Activated CD8-positive, alpha-beta T cell treated with anti-CD3 and anti-CD28 coated beads for 36 hours (primary cell): ENCODE measurements at places on chromosomes 7 and 10. TPM values are rescaled to one million over a fixed set of nuclear protein-coding genes. Genes with fewer than 3 reads are reported as not detected.

CYP26C1 gene
- total RNA-seq, result not detected

EBF3 gene
- not detected for total RNA-seq

DNA sequence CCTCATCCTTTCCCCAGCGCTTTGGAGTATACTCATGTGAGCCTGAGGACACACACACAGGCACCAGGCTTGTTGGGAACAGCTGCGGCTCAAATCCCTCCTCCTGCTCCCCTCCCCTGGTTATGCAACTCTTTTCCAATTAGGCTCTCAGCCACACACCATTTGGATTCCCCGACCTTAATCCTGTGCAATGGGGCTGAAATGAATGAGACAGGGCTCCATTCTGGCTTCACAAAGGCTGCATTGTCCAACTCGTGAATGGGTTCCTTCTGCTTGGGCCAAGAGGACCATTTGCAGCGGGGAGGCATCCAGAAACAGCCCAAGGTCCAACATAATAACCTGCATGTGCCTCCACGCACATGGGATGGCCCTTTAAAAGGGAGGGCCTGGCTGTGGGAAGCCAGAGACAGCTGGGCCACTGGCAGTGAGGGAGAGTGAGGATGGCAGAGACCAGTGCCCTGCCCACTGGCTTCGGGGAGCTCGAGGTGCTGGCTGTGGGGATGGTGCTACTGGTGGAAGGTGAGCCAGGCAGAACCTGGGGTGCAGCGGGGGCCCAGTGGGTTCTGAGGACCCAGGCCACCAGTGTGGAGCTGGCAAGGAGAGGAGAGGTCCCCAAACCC, at the start of gene RGR:
RGR (plus strand) TSS at position 403 of the 620 bp plus-strand sequence; CDS start at position 441, 38 bp downstream.
- DNase-seq, result no peak

- no peak for DNase-seq
Observed at GRCh38 chr7:13871008-13871407, 118.5 kb downstream of the ETV1 start.

- no peak for DNase-seq
Observed at GRCh38 chr7:56810466-56810865, 321.8 kb downstream of the ZNF479 start.

DNA sequence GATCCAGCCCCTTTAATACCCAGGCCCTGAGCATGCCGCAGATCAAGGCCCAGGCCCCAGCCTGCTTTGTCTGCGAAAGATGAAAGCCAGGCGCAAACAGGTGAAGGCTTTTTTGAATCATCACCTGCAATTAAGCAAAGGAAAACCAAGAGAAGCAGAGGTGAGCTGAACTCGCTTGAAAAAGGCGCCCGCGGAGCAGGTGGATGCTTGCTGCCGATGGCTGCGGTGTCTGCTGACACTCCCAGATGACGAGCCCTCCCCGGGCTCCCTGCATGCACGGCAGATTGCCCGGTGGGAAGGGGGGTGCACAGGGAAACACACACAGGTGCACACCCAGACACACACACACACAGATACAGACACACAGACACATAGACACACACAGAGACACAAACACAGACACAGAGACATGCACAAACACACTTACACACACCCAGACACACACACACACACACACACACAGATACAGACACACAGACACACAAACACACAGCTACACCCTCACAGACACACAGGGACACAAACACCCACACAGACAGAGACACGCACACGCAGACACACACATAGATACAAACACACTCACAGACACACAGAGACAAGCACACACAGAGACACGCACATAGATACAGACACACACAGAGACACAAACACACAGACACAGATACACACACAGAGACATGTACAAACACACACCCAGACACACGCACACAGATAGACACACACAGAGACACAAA, 142.6 kb upstream of the RNF32 start:
- DNase-seq, result no peak

KIF20B gene
- total RNA-seq, result 58.1 TPM

SGCE gene
- not detected for total RNA-seq

DNA sequence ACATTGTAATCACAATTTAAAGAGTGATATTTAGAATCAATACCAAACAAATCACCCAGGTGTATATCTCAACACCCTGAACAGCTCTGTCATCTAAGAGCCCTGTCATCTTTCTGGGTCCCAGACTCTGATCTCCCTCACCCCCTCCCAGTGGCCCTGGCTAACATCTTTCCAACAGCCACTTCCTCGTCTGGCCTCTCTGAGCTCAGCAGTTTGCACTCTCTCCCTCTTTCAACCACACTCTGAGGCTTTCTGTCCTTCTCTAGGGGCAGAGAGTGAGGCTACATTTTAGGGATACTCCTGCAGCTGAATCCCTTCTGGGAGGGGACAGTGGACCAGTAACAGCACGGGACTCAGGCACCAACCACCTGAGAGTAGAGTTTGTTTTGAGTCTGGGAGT, 17.1 kb upstream of the PRRT4 start:
- DNase-seq, result no peak

- DNase-seq, result no peak
Observed at GRCh38 chr7:141231018-141231792, 157.3 kb downstream of the TMEM178B start.

COL1A2 gene
- 0.47 TPM for total RNA-seq

- no peak for DNase-seq
Observed at GRCh38 chr10:11404901-11405300, 206.5 kb downstream of the USP6NL start.

DNA sequence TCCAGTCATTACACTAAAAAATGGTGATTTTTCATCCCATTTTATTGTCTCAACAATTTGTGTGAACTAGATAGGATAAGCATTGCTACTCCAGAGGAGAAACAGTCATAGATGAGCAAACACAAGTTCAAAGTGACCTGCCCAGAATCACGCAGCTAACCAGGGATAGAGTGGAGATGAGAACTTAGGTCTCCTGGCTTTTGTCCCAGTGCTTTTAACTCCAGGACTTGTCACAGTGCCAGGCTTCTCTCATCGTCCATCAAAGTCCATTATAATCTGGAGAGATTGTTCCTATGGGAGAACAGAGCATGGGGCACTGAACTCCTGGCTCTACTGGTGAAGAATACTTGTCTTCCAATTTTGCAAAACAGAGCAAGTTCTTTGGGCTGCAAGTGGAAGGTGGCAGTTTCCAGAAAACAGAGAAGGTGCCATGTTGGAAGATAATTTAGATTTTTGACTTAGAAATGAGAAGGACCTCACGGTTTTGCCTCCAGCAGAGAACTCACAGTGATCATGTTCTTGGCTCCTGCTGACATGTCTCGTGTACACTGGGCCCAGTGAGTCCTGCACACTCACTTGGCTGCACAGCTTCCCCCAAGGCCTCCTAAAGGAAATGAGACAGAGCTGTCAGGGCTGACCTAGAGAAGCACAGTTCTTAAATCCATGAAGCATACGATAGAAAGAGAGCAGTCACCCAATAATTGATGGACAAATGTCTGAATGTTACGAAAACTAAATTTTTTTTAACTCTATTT, 322.9 kb upstream of the NRP1 start:
- DNase-seq, result no peak

MYO3A gene
- not detected for total RNA-seq

- DNase-seq, result no peak
Observed at GRCh38 chr10:78258323-78259030, 224.8 kb downstream of the RPS24 start.

DNA sequence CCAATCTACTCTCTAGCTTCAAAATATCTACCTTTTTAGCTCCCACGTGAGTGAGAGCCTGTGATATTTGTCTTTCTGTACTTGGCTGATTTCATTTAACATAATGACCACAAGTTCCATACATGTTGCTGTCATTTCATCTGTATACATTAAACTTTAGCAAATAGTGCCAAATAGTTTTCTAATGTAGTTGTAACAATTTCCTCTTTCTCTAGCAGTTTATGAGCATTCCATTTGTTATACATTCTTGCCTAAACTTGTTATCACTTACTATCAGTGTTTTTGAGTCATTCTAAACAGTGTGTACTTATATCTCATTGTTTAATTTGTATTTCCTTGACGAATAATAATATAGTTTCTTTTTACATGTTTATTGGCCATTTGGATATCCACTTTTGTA, 77.2 kb downstream of the NEUROD6 start:
- DNase-seq, result no peak

GRCh38 chr10:106592396-106592795, 572.1 kb downstream of the SORCS1 start:
- no peak for DNase-seq

DNA sequence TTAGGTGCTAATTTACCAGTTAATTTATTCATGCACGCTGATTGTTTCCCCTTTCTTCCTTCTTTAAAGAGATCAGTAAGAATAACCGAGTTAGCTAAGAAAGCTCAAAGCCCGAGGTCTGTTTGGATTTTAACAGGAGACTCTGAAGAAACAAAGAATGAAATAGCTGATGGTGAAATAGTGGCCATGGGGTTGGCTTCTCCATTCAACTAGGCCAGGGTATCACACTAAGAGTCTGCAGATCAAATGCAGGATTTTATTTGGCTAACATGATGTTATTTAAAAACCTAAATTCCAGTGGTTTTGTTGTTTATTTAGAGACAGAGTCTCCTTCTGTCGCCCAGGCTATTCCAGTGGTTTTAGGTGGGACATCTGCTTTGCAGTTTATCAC, 65.2 kb upstream of the SYPL1 start:
- DNase-seq, result no peak

DNA sequence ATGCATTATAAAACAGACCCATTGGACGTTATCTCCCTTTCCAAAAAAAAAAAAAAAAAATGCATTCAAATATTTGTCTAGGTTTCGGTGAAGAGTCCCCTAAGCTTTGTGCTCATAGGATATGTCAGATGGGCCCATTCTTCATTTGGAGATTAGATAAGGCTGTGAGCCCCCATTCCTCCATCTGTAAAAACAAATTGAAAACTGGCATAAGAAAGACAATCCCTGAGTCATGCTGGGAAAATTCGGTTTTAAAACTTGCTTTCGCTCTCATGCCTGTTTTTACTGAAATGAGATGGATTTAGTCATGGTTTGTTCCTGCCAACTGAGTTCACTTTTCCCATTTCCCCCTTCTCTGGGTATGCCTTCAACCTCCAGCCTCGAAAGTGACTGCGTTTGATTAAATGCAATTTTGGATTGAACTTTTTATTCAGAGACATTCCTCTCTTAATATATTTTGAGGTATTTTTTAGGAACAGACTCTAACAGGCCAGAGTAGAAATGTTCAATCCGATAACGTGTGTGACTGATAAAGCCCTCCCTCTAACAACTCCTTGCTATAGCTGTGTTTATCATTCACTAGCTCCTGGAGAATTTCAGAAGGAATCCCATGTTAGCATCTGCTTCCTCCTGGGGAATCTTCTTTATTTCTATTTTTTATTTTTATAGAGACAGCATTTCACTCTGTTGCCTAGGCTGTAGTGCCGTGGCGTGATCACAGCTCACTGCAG, 190.9 kb upstream of the LYZL2 start:
- no peak for DNase-seq

GRCh38 chr7:101874028-101874427, 56.6 kb downstream of the CUX1 start:
- DNase-seq, result no peak

AKR1C8 gene
- not detected for total RNA-seq

GRCh38 chr7:157557263-157557662, 220.5 kb downstream of the DNAJB6 start:
- DNase-seq, result no peak

ZNF736 gene
- 27.2 TPM for total RNA-seq

GRCh38 chr7:107785170-107785569, 17.9 kb downstream of the SLC26A3 start:
- no peak for DNase-seq

GRCh38 chr10:80196270-80196949, 8.9 kb downstream of the ANXA11 start:
- peak; percentile 90 for DNase-seq

- DNase-seq, result no peak
Observed at GRCh38 chr7:43565786-43566185, 17.1 kb upstream of the STK17A start.

TBXAS1 gene
- total RNA-seq, result 2.1 TPM

GRCh38 chr10:76178532-76179292, 747.3 kb downstream of the LRMDA start:
- DNase-seq, result no peak

DNA sequence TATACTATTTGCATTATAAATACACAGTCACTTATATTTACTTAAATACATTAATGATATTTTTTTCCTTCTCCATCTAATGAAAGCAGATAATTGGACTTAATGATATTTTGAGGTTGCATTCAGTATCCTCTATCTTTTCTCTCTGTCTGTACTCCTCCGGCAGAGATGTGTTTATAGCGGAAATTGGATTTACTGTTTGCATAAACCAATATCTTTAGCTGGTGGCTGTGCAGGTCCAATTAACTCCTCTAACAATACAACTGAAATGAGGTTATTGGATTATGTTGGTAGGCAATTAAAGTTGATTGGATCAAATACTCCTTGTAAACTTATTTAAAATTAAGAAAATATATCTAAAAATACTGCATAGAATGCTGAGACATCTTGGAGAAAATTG, 1044.2 kb upstream of the SORCS1 start:
- DNase-seq, result no peak

GRCh38 chr10:103569896-103570295, 76.4 kb downstream of the NEURL1 start:
- DNase-seq, result no peak

DNA sequence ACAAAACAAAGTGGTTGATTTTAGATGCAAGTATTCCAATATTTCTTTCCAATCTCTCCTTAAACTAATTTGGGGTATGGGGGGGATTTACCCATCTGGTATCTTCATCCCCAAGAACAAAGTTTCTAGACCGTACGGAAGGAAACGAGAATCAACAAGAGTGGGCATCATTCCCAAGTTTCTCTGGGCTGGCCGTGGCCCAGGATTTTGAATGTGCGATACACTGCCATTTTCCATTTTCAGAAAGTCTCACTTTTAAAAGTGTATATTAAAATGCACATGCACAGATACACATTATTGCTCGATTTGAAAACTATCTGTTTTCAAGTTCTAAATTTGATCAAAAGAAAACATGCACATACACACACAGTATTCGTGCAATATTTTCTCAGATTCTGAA, 234.5 kb downstream of the CHCHD3 start:
- DNase-seq, result no peak

GRCh38 chr10:23556727-23557440, 118.0 kb downstream of the OTUD1 start:
- peak; percentile 28 for DNase-seq

EPHA1 gene
- 2.4 TPM for total RNA-seq

GRCh38 chr7:11935905-11936304, 103.9 kb upstream of the THSD7A start:
- DNase-seq, result no peak

COBL gene
- total RNA-seq, result not detected

- no peak for DNase-seq
Observed at GRCh38 chr10:47412869-47413268, 28.8 kb upstream of the ZNF488 start.

C7orf33 gene
- not detected for total RNA-seq

- DNase-seq, result no peak
Observed at GRCh38 chr7:80981405-80981804, 62.6 kb upstream of the SEMA3C start.

DNA sequence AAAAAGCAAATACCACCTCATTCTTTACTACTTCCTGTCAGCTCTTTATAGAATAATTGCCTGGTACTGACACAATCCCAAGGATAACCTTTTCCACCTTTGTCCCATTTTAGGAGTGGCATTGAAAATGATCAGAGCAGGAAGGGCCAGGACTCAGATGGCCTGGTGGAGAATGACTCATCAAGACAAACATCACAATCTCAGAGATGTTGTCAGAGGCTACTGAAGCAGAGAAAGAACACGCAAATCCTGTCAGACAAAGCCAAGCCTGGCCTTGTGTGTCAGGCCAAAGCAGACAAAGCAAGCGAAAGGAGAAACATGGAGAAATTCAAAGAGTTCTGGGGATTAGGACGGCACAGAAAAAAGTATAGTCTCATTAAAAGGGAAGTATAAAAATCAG, 40.9 kb downstream of the NSUN6 start:
- DNase-seq, result no peak

- DNase-seq, result no peak
Observed at GRCh38 chr10:44437840-44438511, 53.1 kb upstream of the CXCL12 start.
